ENCODE measurements at places on chromosomes 1 and 21.

GRCh38 chr1:78884685-78885452 lies 121.7 kb downstream of the ADGRL4 start:
- no peak for DNase-seq

- no peak for DNase-seq
Observed at GRCh38 chr1:109521002-109521951, 11.8 kb upstream of the AMIGO1 start.

DNA sequence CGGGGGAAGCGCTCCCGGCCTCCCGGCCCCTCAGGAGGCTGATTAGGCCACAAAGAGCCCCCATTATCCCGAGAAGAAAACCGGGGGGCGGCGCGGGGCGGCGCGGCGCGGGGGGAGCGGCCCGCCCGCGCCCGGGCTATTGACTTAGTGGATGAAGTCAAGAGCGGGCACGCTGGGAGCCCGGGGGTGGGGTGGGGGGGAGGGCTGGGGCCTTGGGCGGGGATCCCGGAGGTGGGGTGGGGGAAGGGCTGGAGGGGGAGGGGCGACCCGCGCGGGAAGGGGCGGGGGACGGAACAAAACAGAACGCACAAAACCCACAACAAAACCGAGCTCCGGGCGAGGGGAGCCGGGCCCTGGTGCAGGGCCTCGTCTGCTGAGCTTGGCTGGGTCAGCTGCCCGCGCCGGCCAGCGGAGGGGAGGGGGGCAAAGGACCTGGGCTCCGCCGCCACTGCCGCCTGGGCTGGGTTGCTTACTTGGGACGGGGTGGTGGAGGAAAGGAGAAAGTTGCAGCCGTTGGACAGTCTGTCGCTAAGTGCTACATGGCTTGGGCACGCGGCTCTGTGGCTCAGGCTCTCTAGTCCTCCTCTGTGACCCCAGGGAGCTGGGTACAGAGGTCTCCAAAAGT lies 16.3 kb downstream of the PAX7 start:
- DNase-seq: no peak

GRCh38 chr21:33541105-33541711 lies 709 bp downstream of the GART start:
- no peak for DNase-seq

- no peak for DNase-seq
Observed at GRCh38 chr21:45418301-45419071, 13.5 kb downstream of the COL18A1 start.

- DNase-seq: no peak
Observed at GRCh38 chr1:167486090-167486824, 32.1 kb downstream of the CD247 start.

DNA sequence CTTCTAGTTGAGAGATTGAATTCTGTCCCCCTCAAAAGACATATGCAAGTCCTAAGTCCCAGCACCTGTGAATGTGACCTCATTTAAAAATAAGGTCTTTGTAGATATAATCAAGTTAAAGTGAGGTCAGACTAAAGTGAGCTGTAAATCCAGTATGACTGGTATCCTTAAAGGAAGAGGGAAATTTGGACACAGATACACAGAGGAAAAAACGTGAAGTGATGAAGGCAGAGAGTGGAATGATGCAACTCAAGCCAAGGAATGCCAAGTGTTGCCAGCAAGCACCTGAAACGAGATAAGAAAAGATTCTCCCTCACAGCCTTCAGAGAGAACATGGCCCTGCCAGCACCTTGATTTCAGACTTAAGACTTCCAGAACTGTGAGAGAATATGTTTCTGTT lies 444.7 kb upstream of the VAMP3 start:
- no peak for DNase-seq

DNA sequence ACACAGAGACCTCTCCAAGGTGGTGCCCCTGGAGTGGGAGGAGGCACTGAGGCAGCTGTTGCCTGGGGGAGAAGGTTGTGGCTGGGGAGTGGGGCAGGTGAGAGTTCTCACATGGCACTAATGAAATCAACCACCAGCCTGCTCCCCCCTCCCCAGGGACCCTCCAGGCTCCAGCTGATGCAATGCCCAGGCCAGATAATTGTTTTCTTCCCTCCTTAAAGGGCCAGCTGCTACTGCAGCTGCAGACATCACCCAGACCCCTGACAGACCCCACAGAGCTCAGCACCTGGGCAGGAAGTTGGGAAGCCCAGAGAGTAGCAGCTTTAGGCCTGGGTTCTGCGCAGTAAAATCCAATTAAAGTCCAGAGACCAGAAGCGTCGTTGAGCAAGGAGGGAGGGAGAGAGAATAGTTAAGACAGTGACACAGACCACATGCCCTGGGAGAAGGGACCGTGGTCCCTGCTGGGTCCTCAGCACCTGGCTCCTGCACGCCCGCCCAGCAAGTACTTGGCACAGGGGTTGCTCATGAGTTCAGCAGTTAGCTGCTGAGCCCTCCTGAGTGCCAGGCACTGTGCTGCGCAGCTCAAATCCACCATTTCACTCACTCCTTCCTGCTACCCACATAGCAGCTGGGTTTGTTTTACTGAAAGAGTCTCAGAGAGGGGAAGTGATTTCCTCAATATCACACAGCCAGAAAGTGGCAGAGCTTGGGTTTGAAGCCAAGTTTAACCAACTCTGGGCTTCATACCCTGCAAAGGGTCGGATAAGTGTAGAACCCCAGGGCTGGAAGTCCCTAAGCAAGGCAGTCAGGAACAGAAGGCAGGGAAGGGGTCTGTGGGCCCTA lies 1.9 kb downstream of the RIMS3 start:
- DNase-seq: no peak

- DNase-seq: no peak
Observed at GRCh38 chr1:205811660-205812059, 1.3 kb downstream of the SLC41A1 start.

DNA sequence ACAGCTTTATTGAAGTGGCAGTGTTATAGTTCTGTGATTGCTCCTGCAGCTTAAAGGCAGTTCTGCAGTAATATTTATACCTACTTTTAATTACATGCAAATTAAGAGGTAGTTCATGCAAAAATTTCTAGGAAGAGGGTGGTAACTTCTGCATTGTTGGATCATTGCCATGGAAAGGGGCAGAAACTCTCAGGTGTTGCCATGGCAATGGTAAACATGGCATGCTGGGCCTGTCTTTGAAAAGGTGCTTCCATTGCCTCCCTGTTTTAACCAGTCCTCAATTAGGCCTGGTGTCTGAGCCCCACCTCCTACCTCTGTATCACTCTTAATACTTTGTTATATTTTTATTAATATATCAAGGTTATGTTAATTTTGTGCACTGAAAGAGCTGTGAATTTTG lies 104.7 kb downstream of the DISC1 start:
- no peak for DNase-seq

DNA sequence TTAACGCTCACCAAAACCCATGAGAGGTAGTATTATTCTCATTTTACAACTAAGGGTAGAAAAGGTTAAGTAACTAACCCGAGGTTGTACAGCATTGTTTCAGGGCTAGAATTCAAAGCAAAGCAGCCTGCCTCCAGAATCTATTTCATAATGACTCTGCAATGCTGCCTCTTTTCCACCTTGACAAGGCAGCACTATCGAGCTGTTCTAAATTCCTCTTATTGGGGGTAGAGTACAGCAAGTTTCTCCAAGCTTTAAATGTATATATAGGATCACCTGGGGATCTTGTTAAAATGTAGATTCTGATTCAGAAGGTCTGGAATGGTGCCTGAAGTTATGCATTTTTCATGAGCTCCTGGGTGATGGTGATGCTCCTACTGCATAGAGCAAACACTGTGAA lies 30.1 kb downstream of the WNT2B start:
- DNase-seq: no peak

DNA sequence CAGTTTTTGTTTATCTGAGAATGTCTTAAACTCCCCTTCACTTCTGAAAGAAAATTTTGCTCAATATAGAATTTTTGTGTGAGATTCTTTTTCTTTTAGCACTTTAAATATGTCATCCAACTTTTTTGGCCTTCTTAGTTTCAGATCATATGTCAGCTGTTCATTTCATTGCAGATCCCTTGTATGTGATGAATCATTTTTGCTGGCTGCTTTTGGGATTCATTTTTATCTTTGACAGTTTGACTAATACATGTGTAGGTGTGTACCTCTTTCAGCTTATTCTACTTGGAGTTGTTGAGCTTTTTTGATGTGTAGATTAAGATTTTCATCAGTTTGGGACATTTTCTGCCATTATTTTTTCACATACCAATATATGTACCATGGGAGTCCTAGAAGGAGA lies 156.8 kb downstream of the FASLG start:
- no peak for DNase-seq

- DNase-seq: no peak
Observed at GRCh38 chr1:207461649-207462048, 7.5 kb downstream of the CR2 start.

All from stimulated activated CD4-positive, alpha-beta T cell treated with anti-CD3 and anti-CD28 coated beads, Interleukin-4, amount 100 ng/mL, for 1 hour (primary cell).